Thoracic aorta (tissue), 2 donors: ENCODE measurements at places on chromosomes 2 and 18. TPM values are rescaled to one million over a fixed set of nuclear protein-coding genes. Genes with fewer than 3 reads are reported as not detected.

GRCh38 chr2:16114836-16115235 lies 174.5 kb downstream of the MYCN start:
- DNase-seq, result no peak

- DNase-seq, result no peak
These were observed 79.8 kb downstream of the MAP4K4 start for GRCh38 chr2:101777337-101777736.

GRCh38 chr2:96116424-96116878 lies at the start of gene ADRA2B:
Gene ADRA2B, minus strand, starts transcription at chr2:96116571. Its CDS starts 422 bp downstream, at chr2:96116149.
- DNase-seq, result no peak

GRCh38 chr2:96251721-96252292 lies 14.0 kb downstream of the TMEM127 start:
- DNase-seq, result peak; percentile 62

DNA sequence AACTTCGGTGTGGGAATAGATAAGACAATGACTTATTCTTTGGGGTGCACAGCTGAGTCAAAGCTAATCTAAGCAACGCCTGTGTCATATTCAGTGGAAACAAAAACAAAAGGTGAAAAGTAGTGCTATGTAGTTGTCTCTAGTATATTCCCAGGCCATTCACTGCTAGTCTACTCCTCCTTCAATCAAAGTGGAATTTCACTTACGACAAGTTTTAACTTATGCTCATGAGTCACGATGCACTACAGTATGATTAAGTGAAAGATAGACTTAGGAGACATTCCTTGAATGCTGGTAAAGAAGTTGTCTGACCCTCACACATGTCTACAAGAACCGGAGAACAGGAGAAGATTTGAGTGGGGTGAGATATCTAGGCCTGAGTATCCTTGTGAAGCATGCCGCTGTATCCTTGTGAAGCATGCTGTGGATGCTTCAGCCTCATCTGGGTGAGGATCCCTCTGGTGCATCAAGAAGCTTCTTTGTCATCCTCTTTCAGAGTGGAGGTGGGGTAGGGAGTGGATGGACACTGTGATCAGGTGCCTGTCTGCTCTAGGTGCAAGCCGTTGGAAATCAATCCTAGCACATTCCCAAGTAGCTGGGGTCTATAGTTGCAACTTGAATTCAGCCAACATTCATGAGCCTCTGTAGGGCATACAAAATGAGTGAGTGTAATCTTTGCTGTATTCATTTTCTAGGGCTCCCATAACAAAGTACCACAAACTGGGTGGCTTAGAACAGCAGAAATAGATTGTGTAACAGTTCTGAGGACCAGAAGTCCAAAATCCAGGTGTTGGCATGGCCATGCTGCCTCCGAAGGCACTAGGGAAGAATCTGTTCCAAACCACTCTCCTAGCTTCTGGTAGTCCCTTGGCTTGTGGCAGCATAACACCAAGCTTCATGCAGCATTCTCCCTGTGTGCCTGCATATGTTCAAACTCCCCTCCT lies 173.5 kb upstream of the FN1 start:
- DNase-seq, result no peak

DNA sequence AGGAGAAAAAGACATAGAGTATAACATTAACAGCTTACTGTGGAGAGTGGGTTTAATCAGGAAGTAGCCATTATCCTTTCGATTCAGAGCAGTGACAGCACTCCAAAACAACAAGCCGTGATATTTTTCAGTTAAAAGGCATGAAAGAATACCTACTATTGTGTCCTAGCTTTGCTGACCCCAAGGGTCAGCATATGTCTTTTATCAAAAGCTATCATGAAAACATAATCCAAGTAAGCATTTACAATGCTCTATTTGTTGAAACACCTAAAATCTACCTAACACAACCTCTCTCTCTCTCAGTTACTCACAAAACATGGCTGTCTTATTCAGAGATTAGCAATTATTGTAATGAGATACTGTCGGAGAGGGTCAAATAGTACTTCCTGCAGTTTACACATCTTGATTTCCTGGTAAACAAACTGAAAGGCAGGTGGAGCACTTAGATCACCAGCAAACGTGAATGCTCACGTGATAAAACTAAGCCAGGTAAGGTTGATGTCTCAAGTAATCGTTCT lies 100.0 kb downstream of the BAZ2B start:
- no peak for DNase-seq

DNA sequence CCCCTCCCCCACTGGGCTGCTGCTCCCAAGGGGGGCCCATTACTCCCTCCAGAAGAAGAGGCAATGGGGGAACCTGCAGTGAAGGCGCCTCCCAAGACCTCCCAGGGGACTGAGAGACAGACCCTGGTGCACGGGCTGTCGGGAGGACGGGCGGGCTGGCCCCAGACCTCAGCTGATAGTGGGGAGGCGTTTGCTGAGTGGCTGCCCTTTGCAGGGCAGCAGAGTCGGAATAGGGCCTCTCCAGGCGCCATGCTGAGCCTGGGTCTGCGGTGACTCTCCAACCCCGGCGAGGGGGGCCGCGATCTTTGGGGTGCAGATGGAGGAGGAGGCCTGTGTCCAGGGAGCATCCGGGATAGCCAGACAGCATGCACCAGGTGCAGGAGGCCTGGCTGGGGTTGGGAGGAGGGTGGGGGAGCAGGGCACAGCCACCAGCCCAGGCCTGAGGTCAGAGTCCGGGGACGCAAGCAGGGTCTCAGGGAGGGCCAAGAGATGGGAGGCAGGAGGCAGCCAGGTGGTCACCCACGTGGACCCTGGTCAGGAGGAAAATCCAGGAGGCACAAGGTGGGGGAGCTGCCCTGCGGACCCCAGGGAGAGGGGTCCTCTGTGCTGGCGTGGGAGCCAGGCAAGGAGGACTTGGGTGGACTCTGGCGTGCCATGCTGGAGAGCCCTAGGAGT lies 11.0 kb downstream of the CROCC2 start:
- no peak for DNase-seq

DNA sequence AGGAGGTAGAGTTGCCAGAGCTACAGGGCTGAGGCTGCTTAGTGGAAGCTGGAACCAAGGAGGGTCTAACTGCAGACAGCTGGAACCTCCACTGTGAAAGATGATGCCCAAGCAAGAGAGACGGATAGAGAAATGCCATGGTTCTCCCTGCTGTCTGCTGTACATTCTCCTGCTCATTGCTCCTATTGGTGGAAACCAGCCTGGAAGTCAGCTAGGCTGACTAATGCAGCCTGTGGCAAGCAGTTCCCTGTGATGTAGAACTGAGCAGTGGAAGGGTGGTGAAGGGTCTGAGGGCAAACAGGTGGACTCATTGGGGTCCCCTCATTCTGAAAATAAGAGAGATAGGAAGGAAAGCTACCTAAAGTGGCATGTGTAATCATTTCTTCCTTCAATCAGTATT lies 563.6 kb downstream of the SLC4A3 start:
- DNase-seq, result no peak

DNA sequence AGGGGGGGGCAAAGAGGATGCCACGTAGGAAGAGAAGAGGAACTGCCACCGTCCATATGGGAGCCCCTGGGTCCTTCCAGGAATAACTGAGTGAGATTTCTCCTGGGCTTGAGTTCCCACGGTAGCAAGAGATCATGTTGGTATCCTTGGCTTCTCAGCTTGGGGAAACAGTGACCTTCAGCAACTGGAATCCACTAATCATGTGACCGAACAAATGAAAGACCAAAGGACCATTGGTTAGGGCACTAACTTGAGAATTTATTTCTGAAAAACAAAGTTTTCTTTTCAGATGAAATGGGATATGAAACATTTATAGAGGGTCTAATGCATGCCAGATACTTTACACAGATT lies 259.4 kb upstream of the ID2 start:
- no peak for DNase-seq

DNA sequence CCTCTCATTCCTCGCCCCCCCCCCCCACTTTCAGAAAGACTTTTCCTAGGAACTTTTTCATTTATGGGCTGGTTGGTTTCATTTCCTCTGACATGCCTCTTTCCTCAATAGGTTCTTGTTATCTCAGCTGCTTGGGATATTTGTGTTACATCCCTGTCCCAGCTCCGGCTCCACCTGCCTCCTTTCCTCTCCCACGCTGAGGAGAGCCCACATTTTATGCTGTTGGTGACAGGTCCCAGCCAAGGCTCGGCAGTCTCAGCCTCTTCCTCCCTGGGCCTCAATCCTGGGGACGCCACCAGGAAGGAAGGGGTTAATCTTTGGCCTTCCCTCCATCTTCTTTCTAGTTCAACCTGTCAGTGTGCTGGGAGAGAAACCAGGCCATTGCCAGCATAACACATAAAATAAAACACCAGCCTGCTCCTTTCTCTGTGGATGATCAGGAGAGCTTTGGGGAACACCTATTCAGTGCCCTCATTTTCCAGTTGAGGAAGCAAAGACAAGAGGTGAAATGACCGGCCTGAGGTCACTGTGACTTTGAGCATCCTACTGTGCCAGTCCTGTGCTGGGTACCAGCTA lies 216.9 kb upstream of the TNP1 start:
- no peak for DNase-seq

DNA sequence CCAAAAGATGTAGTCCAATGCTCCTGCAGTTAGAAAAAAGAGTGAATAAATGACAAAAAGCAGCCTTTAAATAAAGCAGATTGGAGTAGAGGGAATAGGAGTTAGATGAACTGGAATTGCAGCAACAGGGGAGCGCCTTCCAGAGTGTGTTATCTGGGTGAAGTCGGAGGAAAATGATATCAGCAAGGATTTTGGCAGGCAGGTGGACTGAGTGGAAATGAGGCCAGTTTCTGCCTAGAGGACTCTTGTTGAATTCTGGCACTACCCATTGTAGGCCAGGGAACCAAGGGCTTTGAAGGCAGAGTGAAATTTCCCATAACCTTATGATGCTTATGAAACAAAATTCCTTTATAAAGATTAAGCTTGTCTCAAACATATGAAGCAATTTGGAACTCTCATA lies 59.8 kb downstream of the AKAIN1 start:
- no peak for DNase-seq

DNA sequence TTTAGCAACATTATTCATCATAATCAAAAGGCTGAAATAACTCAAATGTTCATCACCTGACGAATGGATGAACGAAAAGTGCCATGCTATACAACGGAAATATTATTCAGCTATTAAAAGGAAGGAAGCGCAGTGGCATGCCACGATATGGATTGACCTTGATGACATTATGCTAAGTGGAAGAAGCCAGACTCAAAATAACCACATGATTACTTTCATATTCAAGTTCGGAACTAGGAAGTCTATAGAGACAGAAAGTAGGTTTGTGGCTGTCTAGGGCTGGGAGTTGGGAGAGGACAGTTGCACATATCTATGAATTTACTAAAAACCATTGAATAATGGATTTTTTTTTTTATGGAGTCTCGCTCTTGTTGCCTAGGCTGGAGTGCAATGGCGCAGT lies 13.4 kb upstream of the PDIA6 start:
- no peak for DNase-seq

TDRD15 gene
- 0.42 TPM for total RNA-seq

CD8B gene
- 3.5 TPM for total RNA-seq

ADGRF3 gene
- 0.68 TPM for total RNA-seq

PARD3B gene
- 34.5 TPM for total RNA-seq

IL1RN gene
- 1.6 TPM for total RNA-seq

FABP1 gene
- not detected for total RNA-seq

NAT8 gene
- total RNA-seq, result not detected
